ENCODE measurements at places on chromosomes 1 and 21.

- DNase-seq = no peak
These were observed 8.3 kb downstream of the SUSD4 start for GRCh38 chr1:223355699-223356098.

DNA sequence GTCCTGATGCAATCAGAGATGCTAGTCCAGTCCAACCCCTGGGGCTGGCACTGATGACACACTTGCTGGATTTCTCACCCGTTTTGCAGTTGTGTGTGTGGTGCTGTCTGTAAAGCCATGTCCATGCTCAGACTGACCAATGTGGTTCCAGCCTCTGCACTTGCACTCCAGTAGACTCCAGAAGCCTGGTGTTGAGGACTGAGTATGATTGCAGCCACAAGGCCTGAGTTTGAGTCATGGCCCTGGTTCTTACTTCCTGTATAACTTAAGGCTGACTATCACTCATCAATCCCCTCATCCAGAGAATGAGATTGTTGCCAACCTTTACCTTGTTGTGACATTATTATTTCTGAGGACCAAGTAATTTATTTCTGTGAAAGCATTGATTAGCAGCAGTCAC lies 34.8 kb upstream of the IKBKE start:
- DNase-seq = no peak

GRCh38 chr1:93036672-93037071 lies 42.4 kb upstream of the MTF2 start:
- no peak for DNase-seq

GRCh38 chr1:157170677-157171515 lies 32.7 kb upstream of the ETV3 start:
- peak; percentile 41 for DNase-seq

DNA sequence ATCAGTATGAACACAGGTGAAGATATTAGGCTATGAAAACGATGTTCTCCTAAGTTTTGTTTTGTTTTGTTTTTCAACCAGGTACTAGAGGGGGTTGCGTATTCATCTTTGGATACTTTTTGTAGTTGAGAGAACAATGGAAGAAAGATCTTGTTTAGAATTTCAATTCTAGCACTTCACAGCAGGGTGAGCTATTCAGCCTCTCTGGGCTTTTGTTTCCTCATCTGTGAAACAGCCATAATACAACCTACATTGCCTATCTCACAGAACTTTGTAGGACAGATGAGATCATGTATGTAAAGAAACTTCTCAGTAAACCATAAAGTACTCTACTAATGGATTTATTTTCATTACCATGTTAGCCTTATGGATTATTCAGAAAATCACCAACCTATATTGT lies 199.5 kb downstream of the GPATCH2 start:
- no peak for DNase-seq

DNA sequence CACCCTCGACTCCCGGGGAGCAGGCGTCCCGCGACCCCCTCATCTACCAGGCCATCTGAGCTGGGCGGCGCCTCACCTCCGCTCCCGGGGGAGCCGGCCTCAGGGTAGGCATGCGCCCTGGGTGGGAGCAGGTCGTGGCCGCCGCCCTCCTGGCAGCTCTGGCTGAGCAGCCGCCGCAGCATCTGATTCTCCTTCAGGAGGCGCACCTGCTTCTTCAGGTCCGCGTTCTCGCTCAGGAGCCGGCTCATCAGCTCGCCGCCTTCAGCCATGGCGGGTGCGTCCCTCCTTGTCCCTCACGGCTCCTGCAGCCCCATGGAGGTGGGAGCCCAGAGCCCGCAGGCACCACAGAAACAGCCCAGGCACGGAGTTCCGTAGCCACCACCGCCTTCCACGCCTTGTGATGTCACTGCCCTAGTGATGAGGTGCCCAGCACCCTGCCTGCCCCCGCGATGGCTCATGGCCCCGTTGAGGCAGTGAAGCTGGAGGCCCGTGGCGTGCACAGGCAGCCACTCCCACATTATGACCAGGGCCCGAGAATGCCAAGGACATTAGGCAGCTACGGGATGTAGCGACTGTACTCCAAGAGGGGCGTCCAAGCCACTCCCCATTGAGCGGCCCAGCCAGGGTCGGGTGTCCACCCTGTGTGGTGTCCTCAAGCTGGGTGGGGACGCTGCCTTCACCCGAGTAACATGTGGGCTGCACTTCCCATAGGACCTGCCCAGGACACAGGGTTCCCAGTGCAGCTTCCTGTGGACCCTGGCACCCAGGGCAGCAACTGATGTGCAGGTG lies 1.5 kb downstream of the SPATC1L start:
- no peak for DNase-seq

DNA sequence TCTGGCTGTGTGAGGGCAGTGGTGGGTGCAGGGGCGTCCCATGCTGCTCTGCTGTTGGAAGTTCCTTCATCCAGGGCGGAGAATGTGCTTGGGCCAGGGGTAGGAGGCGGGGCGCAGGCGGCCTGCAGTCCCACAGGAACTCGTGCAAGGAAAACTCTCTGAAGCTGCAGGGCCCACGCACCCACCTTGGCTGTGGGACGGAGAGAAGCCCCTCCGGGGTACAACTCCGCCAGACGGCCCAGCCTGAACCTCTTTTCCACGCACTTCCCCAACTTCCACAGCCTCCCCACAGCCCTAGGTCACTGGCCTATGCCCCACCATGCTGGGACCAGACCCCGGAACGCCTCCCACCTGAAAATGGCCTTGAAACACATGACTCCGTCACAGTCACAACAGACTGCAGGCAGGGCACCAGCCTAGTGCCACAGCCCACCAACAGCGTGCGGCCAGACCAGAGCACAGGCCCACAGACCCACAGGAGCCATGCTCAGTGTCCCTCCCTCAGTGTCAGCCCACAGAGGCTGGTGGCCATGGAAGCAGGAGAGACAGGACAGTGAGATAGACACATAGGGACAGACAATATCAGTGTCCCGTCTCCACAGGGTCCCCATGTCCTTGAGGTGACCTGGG lies 47.8 kb downstream of the WNT9A start:
- peak; percentile 7 for DNase-seq

- DNase-seq = no peak
These were observed 80.3 kb downstream of the DIRAS3 start for GRCh38 chr1:67970088-67970487.

GRCh38 chr1:10146391-10146790 lies 64.0 kb upstream of the KIF1B start:
- no peak for DNase-seq

DNA sequence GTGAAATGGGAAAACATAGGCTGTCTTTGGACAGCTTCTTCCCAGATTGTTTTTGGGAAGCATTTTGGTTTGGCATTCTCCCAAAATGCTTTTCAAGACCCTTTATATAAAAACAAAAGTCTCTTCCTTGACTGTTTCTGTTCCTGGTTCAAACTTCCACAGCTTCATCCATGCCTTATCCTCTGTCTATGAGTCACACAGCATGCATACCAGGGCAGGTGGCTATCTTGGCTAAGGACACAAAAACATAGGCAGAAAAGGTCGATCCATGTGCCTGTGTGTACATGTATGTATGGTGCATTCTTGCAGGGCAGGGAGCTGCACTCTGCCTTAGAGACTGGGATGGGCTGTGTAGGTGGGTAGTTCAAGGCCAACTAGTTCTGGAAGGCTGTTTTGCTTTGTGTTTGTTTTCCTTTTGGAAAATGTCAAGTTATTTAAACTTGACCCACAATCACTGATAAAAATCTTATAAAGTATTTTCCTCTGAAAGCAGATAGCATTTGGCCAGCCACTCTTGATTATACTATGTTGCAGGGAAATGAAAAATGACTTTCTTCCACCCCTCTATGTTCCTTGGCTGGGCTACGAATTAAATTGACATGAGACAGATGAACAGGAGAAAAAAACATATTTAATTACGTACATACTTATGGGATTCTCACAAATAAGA lies 437.0 kb downstream of the SIPA1L2 start:
- DNase-seq = no peak

DNA sequence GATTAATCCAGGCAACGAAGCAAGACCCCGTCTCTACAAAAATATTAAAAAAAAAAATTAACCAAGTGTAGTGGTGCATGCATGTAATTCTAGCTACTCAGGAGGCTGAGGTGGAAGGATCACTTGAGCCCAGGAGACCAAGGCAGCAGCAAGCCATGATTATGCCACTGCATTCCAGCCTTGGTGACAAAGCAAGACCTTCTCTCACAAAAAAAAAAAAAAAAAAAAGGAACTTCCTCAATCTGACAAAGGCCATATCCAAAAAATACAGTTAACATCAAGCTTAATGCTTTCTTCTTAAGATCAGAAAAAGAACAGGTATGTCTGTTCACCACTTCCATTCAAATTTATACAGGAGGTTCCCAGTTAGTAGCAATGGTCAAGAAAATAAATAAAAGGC lies 54.4 kb downstream of the EVI5 start:
- no peak for DNase-seq

DNA sequence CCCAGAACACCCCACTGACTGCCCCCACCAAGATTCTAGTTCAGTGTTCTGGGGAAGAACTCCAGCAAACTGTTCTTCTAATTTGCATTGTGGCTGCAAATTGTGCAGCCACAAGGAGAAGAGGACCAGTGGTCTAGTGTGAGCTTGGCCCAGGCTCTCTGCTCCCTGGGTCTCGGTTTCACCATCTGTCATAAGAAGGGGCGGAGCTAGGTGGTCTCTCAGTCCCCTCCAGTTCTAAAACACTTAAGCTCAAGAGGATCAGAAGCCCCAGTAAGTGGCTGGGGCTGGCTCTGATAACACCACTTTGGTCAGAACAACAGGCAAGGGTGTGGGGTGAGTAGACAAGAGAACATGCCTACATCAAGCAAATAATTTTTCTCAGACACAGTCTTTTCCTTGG lies 99.9 kb downstream of the BEND5 start:
- no peak for DNase-seq

DNA sequence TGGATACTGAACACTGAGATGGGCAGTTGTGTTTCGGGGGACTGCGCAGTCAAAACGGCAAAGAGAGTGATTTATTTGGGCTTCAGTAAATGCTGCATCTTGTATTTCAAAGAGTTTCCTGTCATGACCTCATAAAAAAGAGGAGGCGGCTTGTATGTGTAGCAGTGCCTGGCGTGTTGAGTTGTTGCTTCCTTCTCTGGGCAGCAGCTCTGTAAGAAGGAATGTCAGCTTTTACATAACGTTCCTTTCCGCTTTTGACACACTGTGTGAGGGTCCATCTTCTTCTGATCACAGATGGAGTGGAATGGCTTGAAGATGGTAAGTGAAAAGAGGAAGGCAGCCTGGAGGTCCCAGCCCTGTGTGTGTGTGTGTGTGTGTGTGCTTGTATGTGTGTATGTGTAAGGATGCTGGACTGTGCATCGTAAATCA lies 941 bp downstream of the ELAVL4 start:
- no peak for DNase-seq

DNA sequence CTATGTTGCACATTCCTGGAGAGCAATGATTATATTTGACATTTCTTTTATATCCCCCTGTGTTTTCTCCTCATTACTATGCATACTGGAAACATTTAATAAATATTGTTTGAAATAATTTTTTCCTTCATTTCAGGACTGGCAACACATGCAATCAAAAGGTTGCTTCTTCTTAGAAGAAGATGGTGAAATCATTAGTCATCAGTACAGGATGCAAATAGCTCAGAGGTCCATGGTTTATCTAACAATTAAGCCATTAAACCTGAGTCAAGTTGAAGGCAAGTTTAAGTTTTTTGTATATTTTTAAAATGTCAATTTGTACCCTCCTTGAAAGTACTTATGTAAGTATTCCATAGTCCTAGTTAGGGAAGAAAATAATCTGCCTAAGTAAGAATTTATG lies 22.5 kb downstream of the EFCAB7 start:
- no peak for DNase-seq

DNA sequence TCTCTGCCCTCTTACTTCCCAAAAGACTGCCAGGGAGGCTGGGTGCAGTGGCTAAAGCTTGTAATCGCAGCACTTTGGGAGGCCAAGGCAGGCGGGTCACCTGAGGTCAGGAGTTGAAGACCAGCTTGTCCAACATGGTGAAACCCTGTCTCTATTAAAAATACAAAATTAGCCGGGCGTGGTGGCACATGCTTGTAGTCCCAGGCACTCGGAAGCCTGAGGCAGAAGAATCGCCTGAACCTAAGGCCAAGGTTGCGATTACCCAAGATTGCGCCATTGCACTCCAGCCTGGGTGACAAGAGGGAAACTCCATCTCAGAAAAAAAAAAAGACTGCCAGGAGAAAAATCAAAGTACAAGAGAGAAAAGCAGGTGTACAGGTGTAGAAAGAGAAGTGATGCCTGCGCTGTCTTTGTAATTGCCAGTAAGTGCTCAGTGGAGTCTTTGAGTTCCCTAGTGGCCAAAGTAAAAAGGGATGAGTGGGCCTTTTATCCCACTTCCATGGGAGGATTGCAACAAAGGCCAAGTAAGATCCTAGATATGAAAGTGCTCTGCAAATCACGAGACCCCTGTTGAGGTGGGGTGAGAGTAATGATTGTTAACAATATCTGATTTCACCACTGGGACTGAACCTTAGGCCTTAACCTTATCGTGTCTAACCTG lies 94.7 kb upstream of the WNT4 start:
- DNase-seq = no peak

DNA sequence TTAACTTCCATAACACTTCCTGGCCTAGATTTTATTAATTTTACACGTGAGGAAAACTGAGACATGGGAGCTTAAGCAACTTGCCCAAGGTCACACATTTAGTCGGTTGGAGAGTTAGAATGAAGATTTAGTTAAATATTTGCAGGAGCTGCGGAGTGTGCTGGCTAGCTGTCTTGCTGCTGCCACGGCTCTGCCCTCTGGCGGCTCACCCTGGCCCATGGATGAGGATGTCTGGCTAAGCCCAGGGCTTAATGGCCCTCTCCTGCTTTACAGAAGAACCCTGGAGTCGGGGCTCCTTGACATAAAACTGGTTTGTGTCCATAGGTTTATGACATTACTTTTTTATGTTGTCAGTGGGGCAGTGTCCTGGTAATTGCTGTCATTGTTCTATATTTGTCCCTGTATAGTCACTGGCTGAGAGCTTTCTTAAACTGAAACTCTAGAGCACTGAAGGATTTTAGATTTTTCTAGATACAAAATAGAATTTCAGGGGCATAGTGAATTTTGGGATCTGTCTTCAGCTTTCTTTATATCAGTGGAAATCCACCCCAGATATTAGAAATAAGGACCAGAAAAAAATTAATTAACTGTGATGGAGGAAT lies 88.9 kb upstream of the WLS start:
- no peak for DNase-seq

GRCh38 chr21:33993286-33994231 lies 78.0 kb upstream of the ATP5PO start:
- DNase-seq = no peak

DNA sequence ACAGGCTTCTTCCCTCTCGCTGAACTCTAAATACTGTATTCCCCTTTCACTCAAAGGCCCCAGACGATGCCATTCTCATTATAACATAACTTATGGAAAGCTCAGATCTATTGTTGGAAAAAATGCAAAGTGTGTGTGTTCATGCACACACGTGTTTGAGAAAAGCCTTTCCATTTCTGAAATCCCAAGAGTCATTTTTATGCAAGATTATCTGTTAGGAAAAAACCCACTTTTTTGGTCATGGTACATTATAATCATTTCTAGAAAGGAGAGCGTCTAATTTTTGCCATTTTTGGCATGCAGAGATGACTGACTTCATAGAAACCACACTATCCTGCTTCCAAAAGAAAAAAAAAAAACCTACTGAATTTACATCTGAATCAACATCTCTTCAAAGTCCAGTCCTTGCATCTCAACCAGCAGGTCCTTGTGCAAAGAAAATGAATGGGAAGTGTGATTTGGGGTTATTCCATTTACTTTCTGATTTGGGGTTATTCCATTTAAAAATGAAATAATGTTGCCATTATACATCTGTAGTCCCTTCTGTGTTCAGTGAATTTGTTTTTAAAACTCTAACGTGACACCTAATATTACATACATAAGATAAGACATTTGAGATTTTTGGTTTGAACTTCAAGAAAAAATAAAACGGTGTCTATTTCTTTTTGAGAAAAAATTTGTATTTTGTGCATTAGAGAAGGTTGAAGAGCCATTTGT lies 150.3 kb downstream of the DHRS3 start:
- no peak for DNase-seq

All from stimulated activated naive CD8-positive, alpha-beta T cell treated with anti-CD3 and anti-CD28 coated beads, Interleukin-15, amount 100 ng/mL, for 72 hours (primary cell).